ENCODE measurements at places on chromosomes 2 and 18. TPM values are rescaled to one million over a fixed set of nuclear protein-coding genes. Genes with fewer than 3 reads are reported as not detected.

- DNase-seq, result peak; percentile 79
These were observed 8.7 kb downstream of the FAM178B start for GRCh38 chr2:96977631-96978195.

DNA sequence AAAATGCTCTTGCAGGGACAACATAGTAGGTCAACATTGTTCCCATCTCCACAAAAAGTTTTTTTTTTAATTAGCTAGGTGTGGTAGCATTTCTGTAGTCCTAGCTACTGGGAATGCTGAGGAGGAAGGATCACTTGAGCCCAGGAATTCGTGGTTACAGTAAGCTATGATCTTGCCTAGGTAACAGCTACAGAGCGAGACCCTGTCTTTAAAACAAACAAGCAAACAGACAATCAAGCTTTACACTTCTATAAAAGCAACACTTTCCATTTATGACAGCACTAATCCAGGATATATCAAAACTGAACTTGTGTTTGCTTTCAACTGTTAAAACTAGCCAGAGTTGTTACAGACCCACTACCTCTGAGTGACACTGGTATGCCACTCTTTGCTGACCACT is 12.0 kb downstream of the UGT1A3 start:
- no peak for DNase-seq

GRCh38 chr2:45323344-45323743 is 287.7 kb downstream of the SRBD1 start:
- DNase-seq, result no peak

- DNase-seq, result no peak
These were observed 334.3 kb downstream of the CLIP4 start for GRCh38 chr2:29449499-29449898.

DNA sequence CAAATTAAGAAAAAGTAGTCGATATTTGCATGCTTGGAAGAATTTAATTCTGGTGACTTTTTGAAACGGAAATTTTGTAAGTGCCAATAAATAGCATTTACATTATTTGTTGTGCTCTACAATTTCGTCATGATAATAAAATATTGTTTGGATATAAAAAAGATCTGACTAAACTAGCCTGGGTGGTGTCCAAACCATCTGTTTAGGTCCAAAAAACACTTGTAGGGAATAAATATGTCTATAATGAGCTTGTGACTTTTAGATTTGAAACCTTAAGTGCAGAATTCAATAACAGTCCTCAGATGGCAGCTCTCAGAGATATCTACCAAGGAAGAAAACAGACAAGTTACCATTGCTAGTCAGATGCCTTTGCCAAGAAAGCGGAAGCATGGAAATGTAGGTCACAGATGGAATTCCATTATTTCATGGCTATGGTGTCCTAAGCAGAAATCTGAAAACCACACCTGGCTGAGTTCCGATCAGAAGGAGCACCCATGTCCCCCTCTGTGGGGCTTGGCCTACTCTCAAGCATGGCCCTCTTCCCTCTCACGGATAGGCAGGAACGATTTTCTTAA is 731.1 kb downstream of the RNF144A start:
- DNase-seq, result no peak

DNA sequence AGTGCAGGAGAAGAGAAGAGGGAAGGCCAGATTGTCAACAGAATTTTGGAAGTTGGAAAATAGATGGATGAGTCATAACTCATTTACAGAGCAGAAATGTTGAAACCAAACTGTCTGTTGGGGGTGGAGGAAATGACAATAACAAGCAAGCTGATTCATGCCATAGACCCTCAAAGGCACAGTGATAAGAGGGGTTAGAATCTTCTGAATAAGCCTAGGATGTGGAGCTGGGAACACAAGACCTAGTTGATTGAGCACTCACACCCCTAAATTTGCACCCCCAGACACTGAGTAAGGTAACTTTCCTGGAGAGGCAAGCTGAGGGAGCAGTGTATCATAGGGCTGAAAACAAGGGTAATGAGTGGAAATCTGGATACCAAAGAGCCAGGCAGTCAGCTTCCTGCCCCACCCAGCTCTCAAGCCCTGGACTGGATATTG is 141.4 kb downstream of the SCG2 start:
- peak; percentile 82 for DNase-seq

- DNase-seq, result peak; percentile 78
These were observed 11.8 kb downstream of the GAREM2 start for GRCh38 chr2:26184555-26185303.

- no peak for DNase-seq
These were observed 25.6 kb upstream of the CYRIA start for GRCh38 chr2:16691261-16691660.

DNA sequence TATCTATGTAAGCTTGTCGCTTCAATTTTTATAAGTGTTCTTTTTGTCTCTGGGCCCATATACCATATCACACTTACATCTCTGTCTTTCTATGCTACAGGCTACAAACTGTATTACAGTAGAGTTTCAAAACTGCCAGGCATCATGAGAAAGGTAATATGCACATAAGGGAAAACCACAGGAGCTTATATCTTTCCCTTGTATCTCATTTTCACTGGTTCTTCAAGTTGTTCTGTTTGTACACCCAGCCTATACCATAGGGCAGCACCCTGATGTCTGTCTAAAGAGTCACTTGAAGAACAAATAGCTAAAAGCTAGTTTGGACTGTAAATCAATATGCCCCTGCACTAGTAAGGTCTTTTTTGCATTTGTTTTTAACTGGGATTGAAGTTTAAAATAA is 366.7 kb downstream of the FIGN start:
- DNase-seq, result no peak

- DNase-seq, result no peak
These were observed 102.9 kb upstream of the ALK start for GRCh38 chr2:30024281-30024680.

ALK gene
- total RNA-seq, result not detected

DNA sequence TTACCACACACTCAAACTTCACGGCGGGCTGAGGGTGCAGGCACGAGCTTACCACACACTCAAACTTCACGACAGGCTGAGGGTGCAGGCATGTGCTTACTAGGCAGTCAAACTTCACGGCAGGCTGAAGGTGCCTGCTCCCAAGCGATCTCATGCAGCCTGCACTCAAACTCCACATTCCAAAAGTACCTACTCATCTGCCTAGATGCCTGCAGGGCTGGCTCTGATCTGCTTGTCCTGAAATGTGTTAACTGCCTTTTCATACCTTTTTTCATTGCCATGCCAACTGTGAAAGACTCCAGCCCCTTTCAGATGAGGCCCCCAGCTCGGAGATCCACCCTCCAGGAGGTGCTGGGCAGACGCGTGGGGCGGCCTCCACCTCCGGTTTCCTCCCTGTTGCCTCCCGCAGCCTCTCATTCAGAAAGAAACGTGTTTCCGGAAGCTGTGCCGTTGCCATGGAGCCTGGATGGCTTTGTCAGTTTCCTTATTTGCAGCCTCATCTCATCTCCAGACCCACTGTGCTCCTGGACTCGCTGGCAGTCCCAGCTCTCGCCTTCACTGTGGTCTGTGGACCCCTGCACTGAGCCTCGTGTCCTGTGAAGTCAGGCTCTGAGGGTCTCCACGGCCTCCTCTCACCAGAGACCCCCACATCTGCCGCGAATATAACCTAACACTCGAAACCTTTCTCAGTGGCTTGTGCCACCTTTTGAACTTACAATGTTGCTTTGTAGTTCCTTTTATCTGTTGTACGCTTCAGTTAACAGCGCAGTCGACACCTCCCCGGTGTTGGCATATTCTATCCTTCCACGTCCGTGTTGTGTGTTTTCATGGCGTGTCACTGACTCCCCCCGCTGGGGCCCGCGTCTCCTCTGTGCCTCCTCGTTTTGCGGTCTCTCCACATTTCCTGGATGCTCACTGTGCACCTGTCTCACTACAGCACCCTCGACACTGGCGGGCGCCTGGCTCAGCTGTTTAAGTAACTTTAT is 106.1 kb upstream of the ALKAL2 start:
- no peak for DNase-seq

DNA sequence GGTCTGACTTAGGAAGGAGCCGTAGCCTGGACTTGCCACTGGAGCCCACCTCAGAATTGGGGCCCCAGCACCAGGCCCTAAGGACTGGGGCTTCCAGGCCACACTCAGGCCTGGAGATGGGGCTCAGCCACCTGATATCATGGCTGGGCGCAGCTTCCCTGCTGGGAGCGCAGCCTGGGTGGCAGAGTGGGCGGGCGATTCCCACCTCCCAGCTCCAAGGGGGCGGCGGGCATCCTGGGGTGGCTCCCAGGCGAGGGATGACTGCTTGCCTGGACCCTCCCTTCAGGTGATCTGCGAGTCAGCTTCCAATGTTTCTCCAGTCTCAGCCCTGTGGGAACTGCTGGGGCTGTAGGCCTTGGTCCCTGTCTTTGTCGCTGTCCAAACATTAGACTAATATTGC is 20.1 kb downstream of the GPR35 start:
- no peak for DNase-seq

GRCh38 chr2:223101340-223102039 is 49.5 kb downstream of the KCNE4 start:
- DNase-seq, result peak; percentile 55

SATB2 gene
- 8.4 TPM for total RNA-seq

LYG1 gene
- not detected for total RNA-seq

DNA sequence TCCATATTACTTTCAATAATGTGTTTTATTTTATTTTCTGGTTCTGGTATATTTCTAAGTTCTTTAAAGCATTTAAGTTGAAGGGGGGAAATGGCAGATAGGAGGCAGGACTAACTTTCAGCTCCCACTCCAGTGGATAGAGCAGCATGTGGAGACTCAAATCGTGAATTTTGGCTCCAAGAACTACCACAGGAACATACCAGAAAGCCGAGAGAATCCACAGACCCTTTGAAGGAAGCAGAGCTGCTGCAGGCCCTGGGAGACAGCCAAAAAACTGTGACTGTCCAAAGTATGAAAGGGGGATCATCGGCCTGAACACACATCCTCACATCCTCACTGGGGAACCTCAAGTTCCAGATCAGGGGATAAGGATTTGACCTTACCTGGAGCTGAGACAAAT is 207.6 kb upstream of the VWC2L start:
- peak; percentile 5 for DNase-seq

- no peak for DNase-seq
These were observed 52.4 kb downstream of the HDLBP start for GRCh38 chr2:241263061-241263460.

DNA sequence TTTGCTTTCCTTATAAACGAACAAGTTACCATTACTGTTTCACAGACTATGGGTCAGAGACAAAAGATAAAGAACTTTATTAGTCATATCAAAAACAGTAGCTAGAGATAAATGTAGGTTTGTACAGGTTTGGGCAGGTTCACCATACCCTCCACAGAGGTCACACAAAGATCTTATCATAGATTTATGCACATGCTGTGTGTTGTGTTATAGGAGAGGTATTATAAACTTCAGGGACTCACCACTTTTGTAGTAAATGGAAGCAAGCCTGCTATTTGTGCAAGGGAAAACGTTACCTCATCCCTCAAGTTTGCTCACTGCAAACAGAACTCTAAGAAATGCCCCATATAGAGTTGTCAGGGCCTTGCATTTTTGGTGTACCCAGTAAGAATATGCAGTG is 584.5 kb upstream of the LRRTM1 start:
- no peak for DNase-seq

GRCh38 chr2:169439900-169440299 is 39.4 kb upstream of the BBS5 start:
- DNase-seq, result no peak

STARD6 gene
- total RNA-seq, result 0.28 TPM

DNA sequence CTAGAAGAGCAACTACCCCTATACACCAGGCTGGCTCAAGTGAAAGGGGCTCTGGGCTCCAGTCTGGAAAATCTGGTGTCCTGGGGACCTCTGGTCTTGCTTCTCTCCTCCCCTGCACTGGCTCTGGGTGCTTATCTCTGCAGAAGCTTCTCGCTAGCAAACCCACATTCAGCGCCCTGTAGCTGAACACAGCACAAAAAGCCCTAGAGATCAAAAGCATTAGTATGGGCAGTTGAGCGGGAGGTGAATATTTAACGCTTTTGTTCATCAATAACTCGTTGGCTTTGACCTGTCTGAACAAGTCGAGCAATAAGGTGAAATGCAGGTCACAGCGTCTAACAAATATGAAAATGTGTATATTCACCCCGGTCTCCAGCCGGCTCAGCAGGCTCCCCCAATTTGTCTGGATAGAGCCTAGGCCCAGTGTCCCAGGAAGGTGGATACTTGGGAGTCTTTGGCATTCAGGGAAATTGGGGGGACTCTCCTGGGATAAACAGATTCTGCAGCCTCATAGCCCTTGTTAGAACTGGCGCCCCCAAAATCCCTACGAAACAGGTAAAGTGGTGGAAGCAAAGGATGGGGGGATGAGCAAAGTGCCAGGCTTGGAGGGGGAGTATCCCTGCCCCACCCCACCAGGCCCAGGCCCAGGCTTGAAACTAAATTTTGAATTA is 2.5 kb upstream of the HOXD4 start:
- no peak for DNase-seq

DNA sequence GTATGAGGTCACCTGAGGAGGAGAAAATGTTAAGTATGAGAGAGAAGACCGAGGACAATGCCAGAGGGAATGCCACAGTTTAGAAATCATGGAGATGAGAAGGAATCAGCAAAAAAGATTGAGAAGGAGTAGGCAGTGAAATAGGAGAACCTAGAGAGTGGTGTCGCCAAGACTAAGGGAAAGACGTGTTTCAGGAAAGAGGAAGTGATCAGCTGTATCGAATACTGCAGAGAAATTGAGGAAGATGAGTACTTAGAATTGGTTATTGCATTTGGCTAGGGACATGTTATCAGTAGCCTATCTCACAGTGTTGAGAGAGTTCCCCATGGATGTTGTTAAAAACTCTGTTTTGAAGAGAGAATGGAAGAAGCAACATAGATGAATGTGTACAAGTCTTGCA is 112.3 kb downstream of the GALNT1 start:
- DNase-seq, result no peak

DNA sequence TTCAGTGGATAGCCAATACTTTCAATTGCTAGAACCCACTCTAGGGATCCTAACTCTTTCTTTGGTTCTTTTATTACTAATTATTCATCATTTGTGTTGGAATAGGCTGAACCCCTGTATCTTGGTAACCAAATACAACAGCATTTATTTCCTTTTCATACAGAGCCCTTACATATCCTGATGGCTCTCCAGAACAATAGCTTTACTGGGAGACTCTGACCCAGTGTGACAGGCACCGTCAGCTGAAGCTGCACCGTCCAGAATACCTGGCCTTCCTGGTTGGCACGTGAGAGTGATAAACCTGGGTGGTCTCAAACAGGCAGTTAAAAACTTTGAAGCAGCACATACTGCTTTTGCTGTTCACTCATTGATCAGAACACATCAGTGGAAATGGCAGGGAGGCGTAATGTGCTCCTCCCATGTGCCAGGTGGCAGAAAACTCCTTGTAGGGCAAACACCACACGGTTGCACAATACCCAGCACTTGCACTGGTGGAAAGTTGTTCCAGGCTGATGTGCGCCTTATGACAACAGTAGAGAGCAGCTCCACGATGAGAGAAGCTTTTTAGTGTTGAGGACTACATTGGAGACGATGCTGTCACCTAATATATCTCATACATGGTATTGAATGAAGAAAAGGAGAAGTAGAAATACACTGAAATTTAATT is 456.2 kb downstream of the PARD3B start:
- no peak for DNase-seq

DNA sequence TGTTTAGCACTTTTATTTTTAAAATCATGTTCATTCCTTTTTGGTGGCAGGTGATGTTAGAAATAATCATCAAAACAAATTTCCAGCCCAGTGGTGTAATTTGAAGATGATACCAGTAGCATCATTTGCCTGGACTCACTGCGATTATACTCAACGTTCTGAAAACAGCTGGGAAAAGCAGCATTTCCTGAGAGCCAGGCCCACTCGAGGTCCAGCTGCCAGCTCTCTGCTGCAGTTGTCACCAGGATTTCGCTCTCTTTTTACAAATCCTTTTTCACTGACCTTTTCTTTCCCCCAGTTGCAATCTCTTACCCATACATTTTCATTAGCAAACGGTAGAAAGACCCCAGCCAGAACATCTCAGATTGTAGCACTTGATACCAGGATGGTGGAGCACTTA is 110.6 kb upstream of the LYPD1 start:
- DNase-seq, result no peak

SIGLEC15 gene
- total RNA-seq, result 1.1 TPM
